Left colon (tissue), 2 donors: ENCODE measurements at places on chromosomes 6 and 20. TPM values are rescaled to one million over a fixed set of nuclear protein-coding genes. Genes with fewer than 3 reads are reported as not detected.

DNA sequence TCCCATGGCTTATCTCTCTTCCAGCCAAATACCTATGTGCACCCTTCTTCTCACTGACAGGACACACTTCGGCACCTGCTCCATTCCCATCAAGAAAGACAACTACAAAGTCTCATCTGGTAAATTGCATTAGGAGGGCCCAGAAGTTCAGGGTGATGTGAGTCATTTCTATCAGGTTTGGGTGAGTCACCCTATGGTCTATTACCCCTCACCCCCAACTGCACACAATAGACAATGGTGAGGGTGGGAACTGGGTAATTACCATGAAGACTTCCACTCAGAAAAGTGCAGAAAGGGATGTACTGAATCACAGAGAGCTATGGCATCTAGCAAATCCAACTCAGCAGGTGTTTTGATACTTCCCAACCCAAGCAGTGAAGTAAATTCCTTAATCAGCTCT, 54.8 kb downstream of the OPN5 start:
- DNase-seq, result no peak

GRCh38 chr6:11976489-11976888, 35.6 kb upstream of the HIVEP1 start:
- DNase-seq, result no peak

SYCP2 gene
- total RNA-seq, result 0.84 TPM

GRCh38 chr20:19565736-19566135, 192.3 kb upstream of the RIN2 start:
- no peak for DNase-seq

GRCh38 chr6:15274692-15275387, 29.0 kb downstream of the JARID2 start:
- no peak for DNase-seq

GRCh38 chr6:11429577-11429976, 108.0 kb upstream of the TMEM170B start:
- DNase-seq, result no peak

DNA sequence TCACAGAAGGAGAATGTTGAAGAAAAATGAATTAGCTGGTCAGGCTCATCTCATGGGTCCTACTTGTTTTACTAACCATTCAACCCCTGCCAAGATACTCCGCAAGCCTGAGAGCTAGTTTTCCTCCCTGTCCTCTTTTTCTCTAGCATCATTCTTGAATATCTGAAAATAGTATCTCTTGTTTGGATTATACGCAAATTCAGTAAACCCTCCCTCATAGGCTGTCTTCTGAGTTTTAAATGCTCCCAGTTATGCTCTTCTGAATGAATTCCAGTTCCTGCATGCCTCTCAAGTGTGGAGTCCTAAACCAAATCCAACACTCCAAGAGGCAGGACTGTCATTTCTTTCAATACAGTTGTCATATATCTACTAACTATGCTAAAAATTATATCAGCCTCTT, 99.6 kb downstream of the COL21A1 start:
- no peak for DNase-seq

DNA sequence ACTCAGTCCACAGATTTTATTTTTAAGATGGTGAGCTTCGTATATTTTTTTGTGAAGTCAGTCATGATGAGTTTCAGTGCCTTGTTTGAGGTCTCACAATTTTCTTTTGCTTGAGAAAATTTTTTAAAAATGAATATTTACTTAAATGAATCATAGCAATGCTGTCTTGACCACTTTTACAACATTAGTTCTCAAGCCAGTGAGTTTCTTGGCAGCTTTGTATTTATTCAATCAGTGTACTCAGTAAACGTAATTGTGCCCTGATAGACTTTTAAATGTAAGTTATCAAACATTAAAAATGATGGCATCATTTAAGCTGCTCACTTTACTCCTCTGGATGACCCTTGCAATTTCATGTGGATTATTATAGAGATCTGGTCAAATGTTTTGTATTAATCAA, 261.4 kb downstream of the KHDC1L start:
- DNase-seq, result no peak

ATP6V1G2 gene
- total RNA-seq, result 0.92 TPM

SIRPD gene
- total RNA-seq, result not detected

DNA sequence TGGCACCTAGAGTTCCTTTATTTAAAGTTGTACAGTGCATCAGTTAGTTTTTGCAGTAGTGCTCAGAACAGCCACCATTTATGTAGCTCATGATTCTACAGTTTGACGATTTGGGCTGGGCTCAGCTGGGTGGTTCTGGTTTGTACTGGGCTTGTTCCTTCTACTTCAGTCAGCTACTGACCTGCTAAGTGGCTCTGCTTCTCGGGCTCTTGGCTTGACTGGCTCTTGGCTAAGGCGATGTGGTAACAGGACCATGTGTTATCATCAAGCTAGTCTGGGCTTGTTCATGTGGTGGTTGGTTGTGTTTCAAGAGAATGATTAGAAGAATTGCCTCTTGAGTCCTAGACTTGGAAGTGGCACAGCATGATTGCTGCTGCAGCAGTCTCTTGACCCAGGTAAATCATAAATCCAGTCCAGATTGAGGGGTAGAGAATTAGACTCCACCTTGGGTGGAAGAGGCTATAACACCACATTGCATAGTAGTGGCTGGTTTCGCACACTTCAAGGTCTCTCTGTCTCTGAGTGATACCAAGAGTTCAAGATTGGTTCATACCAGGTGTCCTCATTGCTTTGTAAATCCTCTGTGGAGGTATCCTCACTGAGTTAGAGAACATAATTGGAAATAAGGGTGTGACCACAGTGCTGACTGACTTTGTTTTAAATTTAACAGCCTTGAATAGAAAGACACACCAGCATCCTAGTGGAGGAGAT, 253.0 kb downstream of the ARID1B start:
- no peak for DNase-seq

GRCh38 chr6:38236631-38237030, 403.1 kb downstream of the BTBD9 start:
- DNase-seq, result no peak

DNA sequence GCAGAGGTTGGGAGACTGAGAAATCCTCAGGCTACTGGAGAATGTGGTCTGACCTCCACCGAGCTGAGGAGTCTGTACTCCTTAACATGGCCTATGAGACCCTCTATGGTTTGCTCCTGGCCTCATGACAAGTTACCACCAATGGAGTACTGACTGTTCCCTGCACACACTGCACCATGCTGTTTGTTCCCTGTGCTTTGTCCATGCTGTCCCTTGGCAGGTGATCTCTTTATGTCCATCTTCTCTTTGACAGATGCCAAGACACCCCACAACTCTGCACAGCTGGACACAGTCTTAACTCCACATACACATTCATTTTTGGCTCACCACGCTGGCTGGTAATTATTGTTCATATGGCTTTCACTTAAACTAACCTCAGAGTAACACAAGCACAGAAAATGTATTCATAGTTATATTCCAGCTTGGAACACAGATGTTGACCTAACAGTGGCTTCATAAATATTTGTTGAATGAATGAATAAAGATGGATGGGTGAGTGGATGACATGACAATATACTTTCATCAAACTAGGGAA, 258.0 kb downstream of the ATXN1 start:
- no peak for DNase-seq

TMEM74B gene
- total RNA-seq, result 3.4 TPM

GRCh38 chr6:75368864-75369402, 84.3 kb upstream of the TMEM30A start:
- DNase-seq, result no peak

DNA sequence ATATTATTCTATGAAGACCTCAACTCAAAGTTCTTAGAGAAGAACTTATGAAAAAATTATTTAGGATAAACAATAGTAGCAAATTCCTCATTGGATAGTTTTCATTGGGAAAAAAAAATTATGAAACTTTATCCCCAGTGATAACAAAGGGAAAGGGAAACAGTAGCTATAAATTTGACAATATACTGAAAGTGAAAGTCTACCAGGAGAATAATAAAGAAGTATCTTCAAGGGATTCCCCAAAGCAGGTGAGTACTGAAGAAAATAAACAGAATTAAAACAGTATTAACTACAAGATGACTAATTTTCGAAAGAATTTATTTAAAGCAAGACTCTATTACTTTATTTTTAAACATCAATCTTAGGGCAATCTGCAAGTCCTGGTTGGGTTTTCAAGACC, 56.4 kb downstream of the REPS1 start:
- DNase-seq, result no peak

MOXD1 gene
- total RNA-seq, result 4.2 TPM

PDE7B gene
- 1.4 TPM for total RNA-seq

- no peak for DNase-seq
Measured at GRCh38 chr6:138785980-138786379, 9.9 kb upstream of the ECT2L start.

C20orf96 gene
- total RNA-seq, result 13.1 TPM

- no peak for DNase-seq
Measured at GRCh38 chr20:46563170-46563859, 12.9 kb upstream of the OCSTAMP start.

DNA sequence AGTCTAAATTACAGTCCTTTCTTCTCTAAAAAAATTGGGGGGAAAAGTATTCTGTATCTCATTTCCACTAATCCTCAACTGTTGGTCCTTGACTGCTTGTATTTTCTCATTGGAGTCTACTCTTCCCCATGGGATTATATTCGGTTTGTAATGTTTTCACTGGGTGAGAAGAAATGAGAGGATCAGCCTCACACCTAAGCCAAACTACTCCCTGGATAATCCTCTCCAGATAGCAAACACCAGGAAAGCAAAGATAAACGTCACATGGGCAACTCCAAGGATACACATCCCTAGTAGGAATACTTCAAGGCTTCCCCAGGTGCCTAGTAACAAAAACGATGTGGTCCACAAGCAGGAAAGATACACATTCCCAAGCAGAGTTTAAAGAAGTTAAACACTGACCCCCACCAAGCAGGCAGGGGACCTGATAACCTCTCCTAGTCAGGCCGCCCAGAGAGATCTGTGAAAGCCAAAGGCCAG, 53.9 kb upstream of the SOX4 start:
- no peak for DNase-seq

DNA sequence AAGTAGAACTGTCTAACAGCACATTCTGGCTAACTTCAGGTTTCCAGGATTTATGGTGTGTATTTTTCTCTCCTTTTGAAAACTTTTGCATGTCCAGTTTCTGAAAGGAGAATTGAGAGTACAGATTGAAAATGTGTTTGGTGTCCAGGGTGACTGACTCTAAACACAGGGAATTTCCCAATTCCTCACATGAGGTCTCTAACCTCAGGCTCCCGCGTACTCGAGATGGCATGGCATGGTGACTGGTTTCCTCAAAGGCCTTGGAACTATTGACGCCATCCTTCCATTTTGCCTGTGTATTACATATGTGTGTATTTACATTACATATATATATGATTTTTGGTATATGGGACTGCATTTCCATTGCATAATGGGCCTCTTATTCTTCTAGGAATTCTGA, 52.5 kb downstream of the PRND start:
- no peak for DNase-seq

DNA sequence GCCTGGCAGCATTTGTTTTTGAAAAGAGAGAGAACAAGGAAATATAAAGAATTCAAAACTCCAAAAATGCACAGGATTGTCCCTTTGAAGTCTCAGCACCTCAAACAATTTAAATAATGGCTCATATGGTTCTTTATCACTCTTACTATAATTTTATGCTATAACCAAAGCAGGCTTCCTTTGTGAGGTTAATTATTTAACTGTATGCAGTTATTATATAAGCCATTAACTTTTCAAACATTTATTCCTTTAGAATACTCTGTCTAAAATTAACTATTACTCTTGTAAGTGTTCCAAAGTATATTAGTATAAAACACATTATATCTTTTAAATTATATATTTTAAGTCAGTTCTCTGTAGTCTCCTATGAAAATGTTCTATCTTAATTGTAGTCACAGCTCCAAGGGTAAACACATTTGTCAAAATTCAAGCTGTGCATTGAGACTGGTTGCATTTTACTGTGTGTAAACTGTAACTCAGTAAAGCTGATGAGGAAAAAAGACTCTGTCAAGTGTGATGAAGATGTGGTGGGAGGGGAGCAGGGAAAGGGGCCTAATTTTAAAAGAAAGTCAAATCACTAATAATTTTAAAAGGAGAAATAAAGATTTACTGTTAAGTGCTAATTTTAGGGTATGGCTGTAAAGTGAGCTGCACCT, 20.0 kb upstream of the PLAGL1 start:
- no peak for DNase-seq

ENPP5 gene
- total RNA-seq, result 3.5 TPM

DNA sequence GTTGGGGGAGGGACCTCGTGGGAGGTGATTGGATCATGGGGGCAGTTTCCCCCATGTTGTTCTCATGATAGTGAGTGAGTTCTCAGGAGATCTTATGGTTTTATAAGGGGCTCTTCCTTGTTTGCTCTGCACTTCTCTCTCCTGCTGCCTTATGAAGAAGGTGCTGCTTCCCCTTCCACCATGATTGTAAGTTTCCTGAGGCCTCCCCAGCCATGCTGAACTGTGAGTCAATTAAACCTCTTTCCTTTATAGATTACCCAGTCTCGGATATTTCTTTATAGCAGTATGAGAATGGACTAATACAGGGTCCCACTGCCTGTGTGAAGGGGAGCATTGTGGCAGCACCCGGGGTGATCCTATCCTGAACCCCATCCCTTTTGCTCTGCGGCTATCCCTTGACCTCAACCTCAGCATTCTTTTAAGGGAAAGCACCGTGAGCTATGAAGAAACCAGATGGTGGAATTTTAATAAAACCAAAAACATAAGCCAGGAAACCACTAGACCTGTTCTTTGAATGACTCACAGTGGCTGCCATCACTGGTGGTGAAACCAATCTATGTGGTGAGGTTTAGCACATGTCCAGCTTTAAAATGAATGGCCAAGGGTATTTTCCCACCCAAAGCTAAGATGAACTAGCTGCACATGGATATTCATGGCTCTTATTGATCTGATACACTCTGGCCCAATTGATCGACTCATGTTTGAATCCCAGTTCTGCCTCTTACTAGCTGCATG, 62.2 kb downstream of the ZDHHC14 start:
- DNase-seq, result no peak

PROKR2 gene
- not detected for total RNA-seq

GRCh38 chr20:44780226-44780625, 30.1 kb downstream of the RIMS4 start:
- DNase-seq, result peak; percentile 57

LTB gene
- total RNA-seq, result 3.0 TPM

DNA sequence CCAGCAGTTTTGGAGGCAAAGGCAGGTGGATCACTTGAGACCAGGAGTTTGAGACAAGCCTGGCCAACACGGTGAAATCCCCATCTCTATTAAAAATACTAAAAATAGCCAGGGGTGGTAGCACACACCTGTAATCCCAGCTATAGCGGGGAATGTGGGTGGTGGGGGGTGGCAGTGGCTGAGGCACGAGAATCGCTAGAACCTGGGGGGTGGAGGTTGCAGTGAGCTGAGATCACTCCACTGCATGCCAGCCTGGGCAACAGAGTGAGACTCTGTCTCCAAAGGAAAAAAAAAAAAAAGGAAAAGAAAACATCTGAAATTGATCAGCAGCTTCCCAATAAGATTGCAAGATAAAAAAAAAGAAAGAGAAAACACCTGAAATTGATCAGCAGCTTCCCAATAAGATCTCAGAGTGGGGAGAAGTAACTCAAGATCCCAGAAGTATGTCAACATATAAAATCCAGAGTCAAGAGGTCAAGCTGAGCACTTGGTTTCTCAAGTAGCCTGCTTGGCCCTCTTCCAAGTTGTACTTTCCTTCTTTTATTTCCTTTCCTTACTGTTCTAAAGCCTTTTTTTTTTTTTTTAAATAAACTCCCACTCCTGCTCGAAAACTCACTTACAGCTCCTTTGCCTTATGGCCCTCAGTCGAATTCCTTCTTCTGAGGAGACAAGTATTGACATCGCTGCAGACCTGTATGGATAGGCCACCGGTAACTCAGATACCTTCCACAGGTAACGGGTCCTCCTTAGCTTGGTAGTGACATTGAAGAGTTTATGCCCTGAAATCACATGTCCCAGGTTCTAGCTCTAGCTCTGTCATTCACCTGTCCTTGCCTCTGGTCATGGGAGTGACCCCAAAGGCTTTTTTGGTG, 368.5 kb upstream of the SYNCRIP start:
- DNase-seq, result no peak
